Left lung (tissue), 14 donors: ENCODE measurements at places on chromosomes 1 and 21.

DNA sequence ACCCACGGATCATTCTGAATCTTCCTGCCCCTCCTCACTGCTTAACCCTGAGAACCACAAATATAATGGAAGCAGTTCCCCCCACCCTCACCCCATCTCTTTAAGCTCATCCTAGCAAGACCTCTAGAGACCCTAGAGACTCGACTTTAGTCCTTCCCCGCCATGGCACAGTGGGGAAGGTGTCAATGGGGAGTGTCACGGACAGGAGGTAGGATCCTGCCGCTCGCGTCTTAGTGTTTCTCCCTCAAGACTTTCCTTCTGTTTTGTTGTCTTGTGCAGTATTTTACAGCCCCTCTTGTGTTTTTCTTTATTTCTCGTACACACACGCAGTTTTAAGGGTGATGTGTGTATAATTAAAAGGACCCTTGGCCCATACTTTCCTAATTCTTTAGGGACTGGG, 677 bp upstream of the PMF1 start:
- no peaks in the 10 kb centered on the region for H3K27me3 ChIP-seq
- peak overlapping the region; percentile 94 for H3K27ac ChIP-seq
- no peak for DNase-seq

- no peak for DNase-seq
- no peak overlapping the region for H3K4me3 ChIP-seq
- H3K27me3 ChIP-seq, result no peaks in the 10 kb centered on the region
- no peak overlapping the region for H3K27ac ChIP-seq
Measured at GRCh38 chr1:15988856-15989736, 13.2 kb upstream of the ZBTB17 start.

DNA sequence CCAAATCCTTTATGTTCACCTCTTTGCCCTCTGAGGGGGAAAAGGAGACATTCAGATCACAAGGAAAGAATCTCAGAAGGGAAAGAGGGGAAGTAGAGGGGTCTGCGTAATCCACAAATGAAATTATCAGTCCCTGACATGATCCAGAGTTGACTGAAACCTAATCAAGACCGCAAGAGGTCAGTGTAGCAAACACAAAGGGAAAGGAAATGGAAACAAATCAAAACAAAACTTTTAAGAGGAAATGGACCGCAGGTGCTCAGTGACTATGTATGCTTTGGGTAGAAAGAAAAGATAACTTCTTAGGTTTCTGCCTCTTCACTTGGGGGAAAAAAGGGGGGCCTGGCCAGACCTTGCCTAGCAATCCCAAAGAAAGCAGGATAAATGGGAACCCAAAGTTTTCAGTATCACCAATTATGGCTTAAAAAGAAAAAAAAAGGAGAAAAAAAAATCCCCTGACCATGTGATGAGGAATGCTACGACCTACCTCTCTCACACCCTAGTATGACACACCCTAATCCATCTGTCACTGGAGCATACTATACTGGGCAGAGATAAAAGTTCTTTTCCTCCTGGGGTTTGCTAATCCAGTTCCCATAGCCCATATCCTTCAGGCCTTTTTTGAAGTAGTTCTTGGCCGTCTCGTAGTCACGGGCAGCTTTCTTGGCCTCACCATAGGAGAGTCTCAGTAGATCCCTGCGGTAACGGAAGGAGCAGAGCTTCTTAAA, 16.9 kb downstream of the CHRNB2 start:
- no peak overlapping the region for H3K27ac ChIP-seq
- H3K27me3 ChIP-seq, result no peaks in the 10 kb centered on the region
- H3K36me3 ChIP-seq, result peaks cover 100% of the 10 kb centered on the region
- no peak for DNase-seq

DNA sequence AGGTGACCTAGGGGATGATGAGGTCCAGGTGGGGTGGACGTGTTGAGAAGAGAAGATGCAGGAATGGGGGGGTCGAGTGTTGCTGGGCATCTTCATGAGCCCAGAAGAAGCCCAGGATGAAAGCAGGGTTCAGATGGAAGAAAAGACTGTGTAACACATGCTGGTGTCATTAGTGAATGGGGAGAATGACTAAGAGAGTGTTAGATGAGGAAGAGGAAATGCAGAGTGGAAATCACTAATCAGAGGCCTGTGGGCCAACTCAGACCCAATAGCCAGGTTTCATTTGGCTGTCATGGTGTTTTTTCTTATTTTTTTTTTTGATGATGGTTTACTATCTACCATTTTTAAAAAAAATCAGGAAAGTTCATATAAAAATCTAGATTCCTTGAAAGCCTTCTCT, 180.8 kb upstream of the CAMK1G start:
- H3K36me3 ChIP-seq, result no peaks in the 10 kb centered on the region
- H3K27me3 ChIP-seq, result no peaks in the 10 kb centered on the region
- H3K27ac ChIP-seq, result no peak overlapping the region
- H3K4me1 ChIP-seq, result peaks cover 16% of the 10 kb centered on the region

- peaks cover 85% of the 10 kb centered on the region for H3K36me3 ChIP-seq
- no peaks in the 10 kb centered on the region for H3K27me3 ChIP-seq
- H3K4me3 ChIP-seq, result no peak overlapping the region
- no peak for DNase-seq
- H3K27ac ChIP-seq, result no peak overlapping the region
- no peaks in the 10 kb centered on the region for H3K4me1 ChIP-seq
Measured at GRCh38 chr1:21734526-21734925, 48.4 kb downstream of the USP48 start.

DNA sequence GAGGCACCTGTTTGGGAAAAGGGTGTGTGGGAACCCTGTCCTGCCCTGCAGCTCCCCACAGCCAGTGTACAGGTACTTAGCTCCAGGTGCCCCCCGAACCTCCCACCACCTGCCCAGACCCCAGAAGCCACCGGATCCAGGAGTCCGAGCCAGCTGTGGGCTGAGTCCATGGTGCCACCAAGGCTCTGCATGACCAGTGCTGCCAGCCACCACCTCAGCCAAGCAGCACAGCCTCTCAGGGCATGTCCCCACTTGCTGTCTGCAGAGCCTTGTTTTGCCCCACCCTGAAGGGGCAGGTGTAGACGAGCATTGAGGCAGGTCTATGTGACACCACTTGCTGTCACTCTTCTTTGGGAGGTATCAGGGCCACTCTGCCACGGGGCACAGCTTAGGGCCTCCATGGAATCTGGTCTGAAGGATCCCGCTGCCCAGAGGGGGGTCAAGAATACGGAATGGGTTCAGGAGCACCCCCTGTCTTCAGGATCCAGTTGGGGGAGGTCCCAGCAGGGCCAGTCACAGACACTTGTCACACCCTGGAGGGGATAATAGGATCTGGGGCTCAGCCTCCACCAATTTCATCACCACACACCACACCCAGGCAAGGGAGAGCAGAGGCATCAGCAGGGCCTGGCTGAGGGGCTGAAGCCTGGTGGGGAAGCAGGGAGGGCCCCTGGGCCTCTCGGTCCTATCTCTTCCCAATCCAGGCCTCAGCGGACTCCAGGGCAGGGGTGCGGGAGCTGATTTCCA, 27.7 kb downstream of the ARHGEF19 start:
- H3K36me3 ChIP-seq, result no peaks in the 10 kb centered on the region
- H3K27me3 ChIP-seq, result no peaks in the 10 kb centered on the region
- H3K27ac ChIP-seq, result no peak overlapping the region
- H3K4me3 ChIP-seq, result no peak overlapping the region

DNA sequence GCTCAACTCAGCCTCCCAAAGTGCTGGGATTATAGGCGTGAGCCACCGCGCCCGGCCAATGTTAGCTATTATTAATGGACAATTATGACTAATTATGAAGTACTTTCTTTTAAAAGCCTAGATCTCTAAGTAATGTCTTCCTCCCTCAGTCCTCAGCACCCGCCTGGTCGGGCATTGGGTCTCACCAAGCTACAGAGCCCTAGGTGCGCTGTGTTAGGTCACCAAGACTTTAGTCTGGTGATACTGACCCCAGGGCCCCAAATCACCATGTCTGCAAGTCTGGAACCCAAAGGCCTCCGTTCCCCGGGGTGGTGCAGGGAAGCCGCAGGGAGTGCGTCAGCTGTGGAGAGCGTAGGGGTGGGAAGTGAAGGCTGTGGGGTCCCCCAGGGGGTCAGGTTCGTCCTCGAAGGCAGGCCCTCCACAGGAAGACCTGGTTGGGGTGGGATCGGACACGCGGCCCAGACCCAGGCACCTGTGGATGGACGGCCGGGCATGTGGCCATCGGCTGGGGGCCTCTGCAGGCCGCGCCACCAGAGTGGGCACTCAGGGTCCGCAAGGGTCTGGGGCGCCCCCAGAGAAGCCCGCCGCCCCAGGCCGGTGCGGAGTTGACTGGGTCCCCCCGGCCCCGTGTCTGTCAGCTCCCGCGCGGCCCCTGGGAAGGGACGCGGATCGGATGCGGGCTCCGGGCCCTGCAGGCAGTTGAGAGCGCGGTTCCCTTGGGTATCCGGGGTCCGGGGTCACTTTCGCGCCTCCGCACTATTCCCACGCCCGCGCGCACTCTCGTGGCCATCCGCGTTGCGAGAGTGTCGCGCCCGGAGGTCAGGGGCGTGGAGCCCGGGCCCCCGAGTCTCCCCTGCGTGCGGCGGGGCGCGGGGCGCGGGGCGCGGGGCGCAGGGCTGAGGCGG, 710 bp upstream of the PDXK start:
- H3K36me3 ChIP-seq, result peaks cover 6% of the 10 kb centered on the region
- H3K4me1 ChIP-seq, result peaks cover 43% of the 10 kb centered on the region
- peak overlapping the region; percentile 99 for H3K4me3 ChIP-seq
- no peak for DNase-seq

GRCh38 chr1:20028125-20028524, 41.9 kb upstream of the PLA2G5 start:
- DNase-seq, result no peak
- no peaks in the 10 kb centered on the region for H3K36me3 ChIP-seq
- H3K4me1 ChIP-seq, result no peaks in the 10 kb centered on the region
- peaks cover 14% of the 10 kb centered on the region for H3K27me3 ChIP-seq
- no peak overlapping the region for H3K4me3 ChIP-seq
